ENCODE measurements at places on chromosomes 3 and 15.

- DNase-seq = no peak
Measured at GRCh38 chr3:197349368-197349767, 51.0 kb upstream of the DLG1 start.

DNA sequence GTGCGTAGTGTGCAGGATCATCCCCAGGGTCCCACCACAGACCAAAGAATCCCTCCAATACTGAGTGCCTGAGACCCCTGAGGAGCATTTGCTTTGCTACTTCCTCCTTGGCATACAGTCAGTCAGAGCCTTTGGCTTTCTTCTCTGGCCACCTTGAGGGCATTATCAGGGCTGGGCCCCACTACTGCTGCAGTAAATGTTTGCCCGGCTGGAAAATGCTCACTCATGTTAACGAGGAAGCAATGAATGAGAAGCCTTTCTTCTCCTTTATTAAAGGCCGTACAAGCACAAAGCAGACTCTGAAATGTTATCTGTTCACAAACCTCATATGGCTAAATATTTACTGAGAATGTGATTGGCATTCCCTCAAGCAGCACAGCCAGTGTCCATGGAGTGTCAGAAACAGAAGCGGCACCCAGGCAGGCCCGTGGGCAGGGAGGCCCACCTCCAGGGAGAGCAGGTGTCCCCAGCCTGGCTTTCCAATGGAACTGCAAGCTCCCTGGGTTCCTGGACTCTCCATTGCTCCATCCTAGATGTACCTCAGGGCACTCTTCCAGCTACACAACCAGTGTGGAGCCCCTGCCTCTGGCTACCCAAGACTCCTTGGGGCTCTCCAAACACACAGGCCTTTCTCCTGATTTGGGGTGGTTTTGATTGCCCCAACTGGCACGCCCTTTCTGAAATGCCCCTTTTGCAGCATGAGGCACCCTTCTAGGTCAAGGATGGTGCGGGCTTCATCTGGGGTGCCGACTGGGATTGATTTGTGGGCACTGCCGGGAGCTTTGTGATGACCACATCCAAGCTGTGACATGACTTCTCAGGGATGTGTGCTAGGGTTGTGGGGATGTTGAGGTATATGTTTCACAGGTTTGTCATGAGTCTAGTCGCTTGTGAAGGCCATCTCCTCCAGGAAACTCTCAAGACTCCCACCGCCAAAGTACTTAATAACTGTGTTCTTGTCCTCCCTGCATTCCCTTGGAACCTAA, 195.6 kb downstream of the FAM43A start:
- DNase-seq = no peak

GRCh38 chr3:49733551-49733950, 9.8 kb upstream of the GMPPB start:
- no peak for DNase-seq

GRCh38 chr3:27325419-27325818, 43.8 kb downstream of the NEK10 start:
- no peak for DNase-seq

- DNase-seq = no peak
Measured at GRCh38 chr3:58179235-58180098, 31.3 kb downstream of the DNASE1L3 start.

DNA sequence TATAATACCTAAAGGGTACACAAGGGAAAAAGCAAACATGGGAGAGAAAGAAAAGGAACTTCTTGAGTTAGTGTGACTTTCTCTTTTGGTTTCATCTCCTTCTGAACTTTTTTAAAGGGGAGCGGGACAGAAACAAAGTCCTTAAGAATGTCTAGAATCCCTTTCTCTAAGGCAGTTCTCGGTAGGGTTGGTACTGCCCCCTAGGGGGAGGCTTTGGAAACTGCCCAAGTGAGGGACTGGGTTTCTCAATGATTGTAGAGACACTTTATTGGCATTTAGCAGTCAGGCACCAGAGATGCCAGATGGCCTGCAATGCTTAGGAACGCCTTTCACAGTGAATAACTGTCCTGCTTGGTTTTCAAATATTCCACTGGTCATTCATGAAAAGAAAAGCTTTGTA, 172.7 kb downstream of the WDR72 start:
- DNase-seq = no peak

GRCh38 chr15:77440378-77440999, 19.8 kb downstream of the HMG20A start:
- no peak for DNase-seq

DNA sequence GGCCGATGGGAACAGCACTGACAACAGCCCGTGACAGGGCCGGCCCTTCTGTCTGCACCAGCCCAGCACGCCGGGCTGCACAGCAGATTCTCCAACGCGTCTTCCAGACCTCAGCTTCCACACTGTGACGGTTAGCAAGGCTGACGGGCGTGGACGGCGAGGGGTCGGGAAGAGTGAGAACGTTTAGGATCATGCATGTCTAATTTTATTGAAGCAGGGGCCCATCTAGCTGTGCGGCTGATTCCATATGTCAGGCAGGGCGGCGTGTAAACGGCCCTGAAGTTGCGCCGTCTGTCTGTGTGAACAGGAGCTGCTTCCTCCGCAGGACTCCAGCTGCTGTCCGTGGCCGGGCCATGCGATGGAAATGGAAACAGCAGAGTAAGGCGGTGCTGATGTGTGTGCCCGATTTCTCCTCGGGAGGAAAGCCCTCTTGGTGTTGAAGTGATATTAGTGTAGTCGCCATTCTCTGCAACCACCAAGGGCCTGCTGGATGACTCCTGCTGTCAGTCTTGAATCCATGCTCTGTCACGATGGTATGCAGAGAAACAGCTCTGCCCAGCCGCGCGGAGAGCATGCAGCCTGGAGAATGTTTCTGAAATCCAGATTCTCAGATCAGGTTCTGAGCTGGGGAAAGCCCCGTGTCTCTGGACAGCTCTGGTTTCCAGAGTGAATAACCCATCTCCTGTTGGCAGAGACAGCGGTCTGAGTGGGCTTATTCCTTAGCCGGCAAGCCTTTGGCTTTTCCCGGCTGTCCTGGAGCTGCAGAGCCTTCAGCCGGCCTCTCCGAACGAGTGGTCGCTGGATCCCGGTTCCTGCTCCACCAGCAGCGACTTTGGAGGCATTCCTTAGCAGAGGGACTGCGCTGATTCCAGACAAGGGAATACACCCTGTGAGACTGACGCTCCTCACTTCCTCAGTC, 158.1 kb upstream of the UBE3A start:
- no peak for DNase-seq

- DNase-seq = no peak
Measured at GRCh38 chr3:56459104-56459496, 9.2 kb downstream of the ERC2 start.

GRCh38 chr3:112974894-112975293, at the start of gene CD200R1:
Gene CD200R1 (minus strand): TSS chr3:112975103. CDS start chr3:112974857, 246 bp downstream.
- DNase-seq = no peak

- no peak for DNase-seq
Measured at GRCh38 chr15:93358166-93359059, 269.4 kb upstream of the RGMA start.

GRCh38 chr3:129655291-129655700, 48.8 kb upstream of the PLXND1 start:
- DNase-seq = no peak

Measured in T-helper 1 cell (primary cell).